ENCODE measurements at places on chromosomes 11 and 22.
A peak's percentile ranks its signal among the peaks of the same experiment; 100 is the strongest.

GRCh38 chr11:7571640-7572000 lies 57.8 kb downstream of the PPFIBP2 start:
- DNase-seq = peak; percentile 87

- no peak for DNase-seq
These were observed 1245.6 kb upstream of the RAG2 start for GRCh38 chr11:37843603-37844002.

DNA sequence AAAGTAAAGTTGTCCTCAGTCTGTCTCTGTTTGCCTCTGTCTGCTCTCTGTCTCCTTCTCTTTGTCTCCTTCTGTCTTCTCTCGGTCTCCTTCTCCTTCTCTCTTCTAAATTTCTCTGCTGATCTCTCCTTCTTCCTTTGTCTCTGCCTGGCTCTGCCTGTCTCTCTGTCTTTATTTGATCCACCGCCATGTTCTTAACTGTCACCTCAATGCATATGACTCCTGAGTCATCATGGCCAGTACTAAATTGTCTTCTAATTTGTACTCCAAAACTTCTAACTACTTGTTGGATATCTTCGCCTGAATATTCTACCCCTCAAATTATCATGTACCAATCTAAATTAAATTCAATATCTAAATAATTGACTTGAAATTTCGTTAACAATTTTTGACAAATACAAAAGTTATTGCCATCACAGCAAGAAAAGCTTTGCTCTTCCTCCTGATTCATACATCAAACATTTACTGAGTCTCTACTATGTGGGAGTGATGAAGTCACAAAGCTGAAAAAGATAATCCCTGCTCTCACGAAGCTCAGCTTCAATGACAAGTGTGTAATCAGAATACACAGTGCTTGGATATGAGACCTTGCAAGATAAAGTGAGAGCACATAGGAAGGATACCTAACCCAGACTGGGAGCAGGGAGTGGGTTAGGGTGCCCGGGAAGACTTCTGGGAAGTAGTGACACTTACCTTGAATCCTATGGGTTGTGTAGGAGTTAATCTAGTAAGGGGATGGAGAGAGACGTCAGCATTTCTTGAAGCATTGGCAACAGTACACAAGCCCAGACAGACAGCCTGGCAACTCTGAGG lies 193.0 kb downstream of the MAML2 start:
- DNase-seq = no peak

DNA sequence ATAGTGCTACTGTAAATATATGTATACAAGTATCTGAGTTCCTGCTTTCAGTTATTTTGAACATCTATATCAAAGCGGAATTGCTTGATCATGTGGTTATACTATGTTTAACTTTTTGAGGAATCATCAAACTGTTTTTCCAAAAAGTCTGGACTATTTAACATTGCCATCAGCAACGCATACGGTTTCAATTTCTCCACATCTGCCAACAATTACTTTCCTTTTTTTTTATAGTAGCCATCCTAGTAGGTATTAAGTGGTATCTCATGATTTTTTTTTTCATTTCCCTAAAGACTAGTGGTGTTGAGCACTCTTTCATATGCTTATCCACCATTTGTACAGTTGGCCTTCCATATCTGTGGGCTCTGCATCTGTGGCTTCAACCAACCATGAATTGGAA lies 1.3 kb upstream of the UBE4A start:
- no peak for DNase-seq

- no peak for DNase-seq
These were observed 7.3 kb downstream of the NEAT1 start for GRCh38 chr11:65429724-65430405.

DNA sequence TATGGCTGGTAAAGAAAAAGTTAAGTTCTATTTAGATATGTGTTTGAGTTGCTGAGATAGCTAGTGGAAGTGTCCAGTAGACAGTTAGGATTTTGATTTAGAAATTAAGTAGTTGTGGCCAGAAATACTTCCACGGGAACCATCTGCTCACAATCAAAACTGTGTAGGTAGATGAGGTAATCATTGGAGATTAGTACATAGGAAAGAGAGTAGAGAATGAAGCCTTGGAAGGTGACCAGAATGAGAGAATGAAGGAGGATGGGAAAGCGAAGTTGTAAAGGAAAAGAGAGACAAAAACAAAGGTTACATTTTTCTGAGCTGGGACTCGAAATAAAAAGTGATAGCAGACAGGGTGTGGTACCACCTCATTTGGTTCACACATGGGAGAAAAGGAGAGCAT lies 296.9 kb upstream of the SORL1-AS1 start:
- no peak for DNase-seq

- no peak for DNase-seq
These were observed 4.9 kb upstream of the ATP6V1E1 start for GRCh38 chr22:17633217-17633997.

DNA sequence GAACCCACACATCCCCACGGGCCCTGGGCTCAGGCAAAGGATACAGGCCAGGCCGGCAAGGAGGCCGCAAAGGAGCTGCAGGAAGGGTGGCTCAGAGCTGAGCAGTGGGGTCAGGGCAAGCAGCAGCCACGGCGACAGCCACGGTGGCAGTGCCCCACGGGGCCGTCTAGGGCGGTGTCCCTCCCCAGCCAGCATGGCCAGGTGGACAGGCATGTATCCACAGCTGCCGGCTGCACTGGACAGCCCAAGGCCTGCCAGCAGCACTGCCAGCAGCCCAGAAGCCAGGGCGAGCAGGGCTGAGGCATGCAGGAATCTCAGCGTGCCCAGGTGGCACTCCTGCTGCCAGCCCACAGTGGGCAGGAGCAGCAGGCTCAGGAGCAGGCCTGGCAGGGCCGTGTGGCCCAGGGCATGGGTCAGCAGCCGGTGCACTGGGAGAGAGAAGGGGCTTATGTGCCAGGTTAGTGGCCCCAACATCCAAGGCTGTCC lies 3.9 kb downstream of the RHBDD3 start:
- no peak for DNase-seq

- no peak for DNase-seq
These were observed 20.4 kb downstream of the ALKBH8 start for GRCh38 chr11:107545101-107545514.

GRCh38 chr11:78304201-78304600 lies 113.4 kb downstream of the GAB2 start:
- no peak for DNase-seq

- no peak for DNase-seq
These were observed 69.5 kb upstream of the CSNK2A3 start for GRCh38 chr11:11422411-11423128.

DNA sequence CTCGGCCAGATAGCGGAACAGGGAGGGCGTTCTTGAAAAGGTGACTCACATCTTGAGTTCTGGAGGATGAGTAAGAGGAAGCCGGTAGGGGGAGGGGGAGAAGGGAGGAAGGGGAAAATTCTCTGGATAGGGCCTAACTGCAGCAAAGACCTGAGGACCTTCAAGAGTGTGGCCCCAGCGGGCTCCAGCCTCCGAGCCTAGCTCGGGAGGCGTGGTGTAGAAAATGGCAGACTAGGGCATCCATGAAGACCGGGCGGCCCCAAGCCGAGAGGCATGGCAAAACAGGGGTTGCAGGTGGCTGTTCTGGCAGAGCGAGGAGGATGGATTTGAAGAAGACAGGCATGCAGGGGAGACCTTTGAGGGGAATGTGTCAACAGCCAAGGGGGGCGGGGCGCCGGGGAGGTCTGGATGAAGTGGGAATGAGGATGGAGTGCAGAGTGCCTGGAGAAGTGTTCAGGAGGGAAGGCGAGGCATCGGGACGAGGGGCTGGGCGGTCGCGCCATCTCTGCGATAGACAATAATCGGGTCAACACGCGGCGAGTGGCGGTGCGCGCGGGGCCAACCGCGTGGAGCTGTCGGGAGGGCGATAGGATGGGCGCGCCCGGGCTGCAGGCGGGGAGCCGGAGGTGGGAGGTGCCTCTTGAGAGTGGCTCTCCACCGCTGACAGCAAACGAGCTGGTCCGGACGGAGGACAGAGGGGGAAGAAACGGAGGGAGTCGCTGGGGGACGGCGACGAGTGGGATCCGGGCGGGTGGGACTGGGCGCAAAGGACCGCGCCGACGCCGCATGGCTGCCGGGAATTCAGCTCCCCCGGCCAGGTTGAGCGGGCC lies 40.0 kb upstream of the CREB3L1 start:
- no peak for DNase-seq

- no peak for DNase-seq
These were observed 4.0 kb downstream of the SLCO2B1 start for GRCh38 chr11:75154646-75155569.

GRCh38 chr11:115334932-115335788 lies 169.1 kb downstream of the CADM1 start:
- no peak for DNase-seq

GRCh38 chr11:118696673-118697226 lies 17.3 kb upstream of the TREH start:
- DNase-seq = no peak

DNA sequence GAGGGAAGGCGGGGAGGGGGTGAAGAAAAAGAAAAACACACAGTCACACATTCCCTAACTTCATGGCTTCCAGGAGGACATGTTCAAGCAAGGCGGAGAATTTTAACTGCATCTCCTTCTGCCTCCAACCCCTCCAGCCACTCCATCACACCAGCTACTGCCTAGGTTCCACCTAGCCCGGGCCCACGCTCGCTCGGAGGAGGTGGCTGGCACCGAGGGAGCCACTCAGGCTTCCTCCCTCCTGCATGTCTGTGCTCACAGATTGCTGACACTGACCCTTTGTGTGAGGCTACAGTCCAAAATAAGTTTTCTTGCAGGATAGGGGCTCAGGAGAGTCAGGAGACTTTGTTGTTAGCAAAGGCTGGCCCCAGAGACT lies 9.4 kb upstream of the OPCML start:
- DNase-seq = no peak

DNA sequence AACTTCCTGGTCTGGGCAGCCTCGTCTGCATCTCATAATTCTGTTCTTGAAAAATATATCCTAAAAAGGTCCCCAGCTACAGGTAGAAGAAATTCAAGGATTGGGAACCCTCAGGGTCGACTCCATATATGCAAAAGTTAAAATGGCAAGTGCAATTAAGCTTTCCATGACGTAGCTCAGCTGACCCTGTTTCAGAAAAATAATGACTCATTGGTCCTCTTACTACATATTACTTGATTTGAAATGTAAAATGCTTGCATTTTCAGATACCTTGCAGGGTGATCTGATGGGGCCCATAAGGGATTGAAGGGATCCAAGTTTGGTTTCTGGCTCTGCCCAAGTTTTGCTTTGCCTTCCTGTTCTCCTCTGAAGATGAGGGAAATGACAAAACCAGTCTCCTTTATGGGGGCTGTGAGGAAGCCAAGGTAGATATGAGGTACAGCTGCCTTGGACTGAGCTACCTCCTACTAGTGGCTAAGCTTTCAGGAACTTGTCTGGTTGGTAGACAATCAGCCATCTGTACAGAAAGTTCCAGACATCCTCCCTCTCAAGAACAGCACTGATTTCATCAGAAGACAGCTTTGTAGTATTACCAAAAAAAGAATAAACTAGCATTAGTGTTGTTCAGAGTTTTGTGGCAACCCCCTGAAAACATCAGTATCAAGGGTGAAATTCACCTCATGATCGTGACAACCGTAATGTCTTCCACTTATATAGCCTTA lies 177.3 kb downstream of the DBX1 start:
- no peak for DNase-seq

DNA sequence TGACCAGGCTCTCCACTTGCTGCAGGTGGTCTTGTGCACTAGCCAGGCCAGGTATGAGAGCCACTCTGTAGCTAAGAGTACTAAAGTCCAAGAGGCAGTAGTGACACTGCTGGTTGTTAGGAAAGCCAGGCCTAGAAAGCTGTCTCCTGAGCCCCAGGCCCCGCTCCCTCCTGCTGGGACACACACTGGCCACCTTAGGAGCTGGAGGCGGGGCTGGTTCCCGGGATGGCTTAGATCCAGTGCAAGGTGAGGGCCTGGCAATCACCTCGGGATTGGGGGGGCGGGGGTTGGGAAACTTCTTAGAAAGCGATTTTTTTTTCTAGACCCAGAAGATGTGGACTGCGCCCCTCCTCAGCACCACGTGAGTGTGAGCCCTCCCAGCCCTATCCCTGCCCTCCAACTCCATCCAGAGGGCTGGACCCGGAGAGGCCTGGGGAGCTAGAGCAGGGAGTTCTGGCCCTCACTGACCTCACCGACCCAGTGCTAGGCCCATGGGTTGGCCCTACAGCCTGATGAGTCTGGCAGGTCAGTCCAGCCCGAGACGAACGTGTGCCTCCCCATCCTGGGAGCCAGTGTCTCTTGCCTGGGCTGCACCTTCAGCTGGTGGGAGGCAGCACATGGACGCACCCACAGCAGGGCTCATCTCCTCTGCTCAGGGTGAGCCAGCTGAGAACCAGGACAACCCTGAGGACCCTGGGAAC lies 18.1 kb downstream of the SLC37A2 start:
- DNase-seq = no peak

DNA sequence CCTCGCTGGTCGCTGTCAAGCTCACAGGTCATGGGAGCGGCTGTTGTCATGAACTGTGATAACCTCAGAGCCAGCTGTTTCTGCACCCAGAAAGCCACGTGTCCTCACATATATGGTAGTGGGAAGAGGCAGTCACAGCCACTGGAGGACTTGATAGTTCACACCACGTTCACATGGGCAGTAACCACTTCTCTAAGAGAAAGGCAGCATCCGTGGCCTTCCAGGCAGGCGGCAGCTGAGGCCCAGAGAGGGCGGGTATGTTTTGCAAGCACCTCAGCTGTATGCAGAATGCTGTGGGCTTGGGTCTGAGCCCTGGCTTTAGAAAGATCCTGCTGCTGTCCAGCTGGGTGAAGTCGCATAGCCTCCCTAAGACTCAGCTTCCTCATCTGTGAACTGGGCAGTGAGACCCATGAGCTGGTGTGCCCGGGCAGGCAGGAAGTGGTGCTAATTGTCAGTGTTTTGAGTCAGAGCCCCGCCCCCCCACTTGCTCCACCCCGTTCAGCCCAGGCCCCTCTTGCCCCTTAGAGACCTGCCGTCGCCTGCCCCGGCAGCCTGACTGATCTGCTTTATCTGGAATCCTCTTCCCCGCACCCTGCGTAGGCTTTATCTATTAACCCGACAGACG lies 13.3 kb downstream of the TTC38 start:
- no peak for DNase-seq

DNA sequence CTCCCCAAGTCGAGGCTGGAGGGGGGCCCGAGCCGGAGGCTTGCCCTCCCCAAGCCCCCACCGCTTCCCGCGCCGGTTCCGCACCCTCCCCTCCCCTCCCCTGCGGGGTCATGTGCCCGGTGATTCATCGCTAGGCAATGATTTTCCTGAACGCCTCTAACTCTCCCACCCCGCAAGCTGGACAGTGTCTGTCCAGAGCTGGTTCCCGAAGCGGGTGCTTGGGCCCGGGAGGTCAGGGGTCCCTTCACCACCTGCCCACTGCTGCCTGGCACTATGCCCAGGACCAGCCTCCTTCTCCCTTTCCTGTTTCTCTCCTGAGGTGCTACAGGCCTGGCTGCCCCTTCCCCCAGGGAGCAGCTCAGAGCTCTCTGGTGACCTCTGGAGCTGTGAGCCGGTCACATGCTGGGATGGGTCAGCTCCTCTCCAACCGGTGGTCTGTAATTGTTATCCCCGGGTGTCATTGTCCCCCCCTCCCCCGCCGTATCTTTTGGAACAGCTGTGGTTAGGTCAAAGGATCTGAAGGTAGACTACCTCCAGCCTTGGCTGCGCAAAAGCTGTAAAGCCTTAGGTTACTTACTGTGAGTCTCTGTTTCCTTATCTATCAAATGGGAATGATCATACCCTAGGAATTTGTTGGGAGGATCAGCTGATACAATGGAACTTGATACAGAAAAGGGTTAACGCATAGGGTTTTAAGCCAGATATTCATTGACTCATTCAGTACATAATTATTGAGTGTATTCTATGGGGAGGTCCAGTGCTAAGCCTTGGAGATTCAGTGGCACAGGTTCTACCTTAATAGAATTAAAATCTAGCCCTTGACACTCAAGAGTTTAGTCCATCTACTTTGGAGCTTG lies 753 bp downstream of the STX3 start:
- no peak for DNase-seq

Measured in NCI-H187 (cell line).